ENCODE measurements at places on chromosomes 5 and 9.

DNA sequence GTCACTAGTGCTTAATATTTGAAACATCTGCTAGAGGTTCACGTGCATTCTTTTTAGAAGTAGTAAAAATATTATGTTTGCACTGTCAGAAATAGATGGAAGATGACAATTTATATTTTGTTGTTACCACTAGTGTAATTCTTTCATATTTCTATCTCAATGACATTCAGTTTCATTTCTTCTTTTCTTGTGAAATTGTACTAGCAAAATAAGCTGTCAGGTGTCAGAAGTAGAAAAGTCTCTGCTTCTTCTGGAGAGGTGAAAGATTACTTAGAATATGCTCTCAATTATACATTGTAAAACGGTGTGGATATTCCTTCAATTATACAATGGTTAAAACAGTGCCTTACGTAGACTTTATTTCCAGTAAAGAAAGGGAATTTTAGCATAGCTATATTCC, 395.4 kb downstream of the CSNK1G3 start:
- no peak for DNase-seq

DNA sequence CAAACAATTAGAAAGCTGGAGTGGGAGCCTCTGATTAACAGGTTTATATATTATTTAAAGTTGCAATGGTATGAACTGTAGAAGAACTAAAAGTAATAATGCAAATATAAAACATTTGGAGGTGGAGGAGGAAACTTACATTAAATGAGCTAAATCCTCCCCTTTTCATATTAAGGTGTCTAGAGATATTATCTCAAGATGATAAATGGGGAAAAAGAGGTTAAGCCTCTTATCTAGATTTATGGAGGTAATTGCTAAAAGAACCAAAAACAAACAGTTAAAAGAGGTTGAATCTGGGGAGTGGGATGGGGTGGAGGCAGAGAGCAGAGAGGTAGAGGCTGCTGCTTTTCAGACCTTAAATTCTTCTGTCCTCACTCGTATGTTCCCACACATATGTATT, 147.8 kb upstream of the SLC24A2 start:
- DNase-seq, result no peak

- no peak for DNase-seq
These were observed 117.5 kb upstream of the BOD1 start for GRCh38 chr5:173733831-173734501.

- no peak for DNase-seq
These were observed 57.7 kb downstream of the MAPKAP1 start for GRCh38 chr9:125649315-125649714.

- DNase-seq, result no peak
These were observed 125.0 kb upstream of the STC2 start for GRCh38 chr5:173453167-173453566.

GRCh38 chr5:14855366-14855765, 16.2 kb downstream of the ANKH start:
- no peak for DNase-seq

- no peak for DNase-seq
These were observed 31.2 kb downstream of the GHR start for GRCh38 chr5:42454216-42454995.

DNA sequence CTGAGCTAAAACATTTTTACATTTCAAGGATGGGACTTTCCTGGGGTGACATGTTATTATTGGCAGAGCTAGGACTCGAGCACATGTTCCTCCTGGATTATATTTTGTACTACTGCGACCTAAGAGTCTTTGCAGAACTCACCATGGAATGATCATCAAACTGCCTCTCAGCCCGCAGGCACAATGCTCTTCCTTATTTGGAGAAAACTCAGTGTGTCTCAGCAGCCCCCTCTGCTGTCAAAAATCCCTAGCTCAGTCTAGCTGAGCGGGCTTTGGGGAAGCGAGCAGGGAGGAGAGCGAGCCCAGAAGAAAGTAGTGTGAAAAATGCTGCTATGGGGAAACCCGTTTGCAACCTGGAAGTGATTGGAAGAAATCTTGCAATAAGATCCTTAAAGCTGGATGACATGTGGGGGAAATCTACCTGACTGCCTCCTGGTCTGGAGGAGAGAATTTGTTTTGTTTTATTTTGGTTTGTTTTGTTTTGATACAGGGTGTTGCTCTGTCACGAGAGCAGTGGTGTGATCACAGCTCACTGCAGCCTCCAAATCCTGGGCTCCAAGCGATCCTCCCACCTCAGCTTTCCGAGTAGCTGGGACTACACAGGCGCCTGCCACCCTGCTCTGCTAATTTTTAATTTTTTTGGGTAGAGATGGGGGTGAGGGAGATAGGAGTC, 89.9 kb upstream of the CLINT1 start:
- peak; percentile 62 for DNase-seq

GRCh38 chr5:145178641-145179523, 656.3 kb downstream of the PRELID2 start:
- no peak for DNase-seq

DNA sequence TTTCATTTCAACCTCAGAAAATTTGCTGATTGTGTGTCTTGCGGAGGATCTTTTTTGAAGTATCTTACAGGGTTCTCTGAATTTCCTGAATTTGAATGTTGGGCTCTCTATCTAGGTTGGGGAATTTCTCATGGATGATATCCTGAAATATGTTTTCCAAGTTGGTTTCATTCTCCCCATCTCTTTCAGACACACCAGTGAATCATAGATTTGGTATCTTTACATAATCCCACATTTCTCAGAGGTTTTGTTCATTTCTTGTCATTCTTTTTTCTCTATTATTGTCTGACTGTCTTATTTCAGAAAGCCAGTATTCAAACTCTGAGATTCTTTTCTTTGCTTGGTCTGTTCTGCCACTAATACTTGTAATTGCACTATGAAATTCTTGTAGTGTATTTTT, 456.9 kb downstream of the PRELID2 start:
- no peak for DNase-seq

DNA sequence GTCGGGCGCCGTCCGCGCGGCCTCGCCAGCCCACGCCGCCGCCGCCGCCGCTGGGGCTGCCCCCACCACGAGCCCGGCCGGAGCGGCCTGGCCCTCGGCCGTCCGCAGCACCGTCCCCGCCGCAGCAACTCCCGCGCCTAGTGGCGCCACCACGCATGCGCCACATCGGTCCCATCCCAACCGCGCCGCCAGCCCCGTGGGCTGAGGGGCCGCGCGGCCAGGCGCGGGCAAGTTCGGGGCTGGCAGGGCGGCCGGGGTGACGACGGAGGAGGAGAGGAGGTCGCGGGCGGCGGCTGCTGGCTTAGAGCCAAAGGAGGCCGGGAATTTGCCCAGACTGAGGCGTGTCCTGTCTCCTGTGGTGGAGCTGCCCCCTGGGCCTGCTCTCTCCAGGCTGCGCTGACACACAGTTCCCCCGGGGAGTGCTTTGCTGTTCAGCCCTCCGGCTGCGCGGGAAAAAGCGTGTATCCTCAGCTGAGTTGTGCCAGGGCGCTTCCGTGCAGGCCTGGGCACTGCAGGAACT, at the start of gene TUSC1:
TUSC1 (minus strand) TSS at position 298 of the 520 bp plus-strand sequence; CDS start at position 166, 132 bp downstream.
- DNase-seq, result no peak

GRCh38 chr9:111842313-111842712, 47.6 kb upstream of the SHOC1 start:
- DNase-seq, result no peak

DNA sequence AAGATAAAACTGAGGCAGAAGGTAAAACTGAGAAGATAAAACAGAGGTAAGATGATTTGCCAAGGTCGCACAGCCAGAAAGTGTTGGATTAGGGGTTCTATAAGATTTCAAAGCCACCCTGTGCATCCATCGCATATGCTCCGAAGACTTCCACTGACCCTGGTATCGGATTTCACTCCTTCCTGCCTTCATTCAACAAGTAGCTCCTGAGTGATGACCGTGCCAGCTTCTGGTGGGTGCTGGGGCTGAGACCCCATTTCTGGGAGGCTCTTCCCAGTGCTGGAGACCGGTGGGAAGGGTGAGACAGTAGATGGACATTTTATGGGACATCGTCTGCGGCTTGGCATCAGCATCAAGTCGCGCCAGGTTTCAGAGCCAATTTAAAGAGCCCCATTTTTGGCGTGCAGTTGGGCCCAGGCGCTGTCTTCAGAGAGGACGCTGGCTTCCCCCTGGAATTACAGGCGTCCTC, 53.7 kb upstream of the DAB2IP start:
- no peak for DNase-seq

- no peak for DNase-seq
These were observed 35.8 kb downstream of the OTULINL start for GRCh38 chr5:14617441-14617840.

DNA sequence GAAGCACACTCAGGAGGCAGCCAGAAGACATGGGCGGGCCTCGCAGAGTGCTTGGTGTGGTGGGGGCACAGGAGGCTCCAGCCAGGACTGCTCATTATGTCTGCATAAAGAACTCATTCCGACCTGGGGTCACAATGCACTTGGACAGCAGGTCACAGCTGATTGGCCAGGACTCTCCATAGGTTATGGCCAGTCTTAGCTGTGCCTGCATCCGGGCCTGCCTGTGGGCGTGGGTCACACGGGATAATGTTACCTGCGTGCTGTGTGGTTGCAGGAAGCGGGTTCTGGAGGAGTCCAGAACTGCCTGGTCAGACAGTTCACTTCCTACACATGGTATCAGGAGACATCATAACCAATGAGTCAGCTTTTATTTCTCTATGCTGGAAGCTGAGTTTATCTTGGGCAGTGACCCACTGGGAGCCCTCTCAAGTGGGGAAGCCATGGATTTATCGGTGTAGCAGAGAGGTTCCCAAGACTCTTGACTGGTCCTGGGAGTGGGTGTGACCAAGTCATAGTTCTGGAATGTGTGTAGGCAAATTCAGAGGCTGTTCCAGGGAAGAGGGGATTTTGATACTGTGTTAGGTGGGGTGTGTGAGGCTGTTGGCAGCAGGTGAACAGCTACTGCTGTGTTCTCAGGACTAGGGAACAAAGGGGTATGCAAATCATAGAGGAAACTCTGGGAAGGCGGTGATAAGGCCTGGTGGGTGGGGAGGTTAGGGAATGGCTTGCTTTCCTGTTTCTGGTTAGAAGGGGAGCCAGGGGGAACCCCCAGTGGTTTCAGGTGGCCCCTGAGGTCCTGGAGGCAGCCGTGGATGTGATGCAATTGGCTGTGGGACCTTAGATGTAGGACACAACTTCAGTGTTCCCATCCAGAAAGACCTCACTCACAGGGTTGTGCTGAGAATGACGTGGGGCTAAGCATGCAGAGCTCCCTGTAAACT, 51.3 kb downstream of the ARHGEF37 start:
- no peak for DNase-seq

DNA sequence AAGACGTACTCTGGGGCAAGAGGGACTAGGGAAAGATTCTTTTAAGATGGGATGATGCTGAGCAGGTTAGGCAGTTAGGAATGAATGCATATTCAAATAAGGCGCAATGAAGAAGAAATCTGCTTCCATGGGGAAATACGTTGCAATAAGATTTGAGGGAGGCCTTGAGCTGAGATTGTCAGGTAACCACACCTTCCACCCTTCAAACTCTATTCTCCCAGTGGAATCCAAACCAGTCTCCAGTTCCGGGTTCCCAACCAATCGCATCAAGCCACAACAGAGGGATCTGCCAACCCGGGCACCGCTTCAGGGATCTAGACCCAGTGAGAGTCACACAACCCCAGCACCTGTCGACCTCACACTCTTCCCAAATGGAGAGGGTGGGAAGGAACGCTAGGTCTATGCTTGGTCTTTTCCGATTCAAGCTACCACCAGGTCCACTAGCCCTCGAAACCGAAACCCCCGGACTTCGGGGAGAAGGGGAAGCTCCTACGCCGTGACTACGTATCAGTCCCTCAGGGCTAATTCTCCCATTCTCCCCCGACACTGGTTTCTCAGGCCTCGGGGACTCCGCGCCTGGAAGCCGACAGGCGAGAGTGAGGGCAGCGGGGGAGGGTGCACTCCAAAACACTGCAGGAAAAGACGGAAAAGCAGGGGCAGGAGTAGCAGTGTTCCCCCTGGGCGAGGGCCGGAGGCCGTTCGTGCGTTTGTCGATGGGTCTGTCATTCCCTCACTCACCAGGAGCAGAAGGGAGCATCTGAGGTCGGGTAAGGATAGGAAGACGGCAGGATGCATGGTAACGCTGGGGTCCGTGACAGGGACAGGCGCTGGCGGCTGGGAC, 534 bp downstream of the ERP44 start:
- peak; percentile 3 for DNase-seq

GRCh38 chr5:75306746-75307145, 30.3 kb upstream of the HMGCR start:
- DNase-seq, result no peak

GRCh38 chr5:84506625-84507024, 121.9 kb upstream of the EDIL3 start:
- no peak for DNase-seq

GRCh38 chr5:90174236-90174635, 235.3 kb downstream of the CETN3 start:
- no peak for DNase-seq

- DNase-seq, result no peak
These were observed 14.7 kb upstream of the ADRB2 start for GRCh38 chr5:148811756-148812155.

GRCh38 chr9:6216951-6217350, 1.3 kb downstream of the IL33 start:
- DNase-seq, result no peak

GRCh38 chr9:100074093-100074492, 24.7 kb downstream of the ERP44 start:
- no peak for DNase-seq

- no peak for DNase-seq
These were observed 122.4 kb upstream of the MSX2 start for GRCh38 chr5:174601946-174602345.

- DNase-seq, result no peak
These were observed 12.2 kb upstream of the TEX48 start for GRCh38 chr9:114694146-114694545.

- DNase-seq, result no peak
These were observed 417.7 kb upstream of the PTGER4 start for GRCh38 chr5:40261984-40262383.
